ENCODE measurements at places on chromosomes 3 and 15.

GRCh38 chr3:36444909-36445308, 64.6 kb downstream of the STAC start:
- DNase-seq = no peak

- DNase-seq = no peak
Measured at GRCh38 chr15:58306591-58307312, 125.0 kb upstream of the LIPC start.

GRCh38 chr3:94587291-94587690, 524.4 kb downstream of the NSUN3 start:
- no peak for DNase-seq

DNA sequence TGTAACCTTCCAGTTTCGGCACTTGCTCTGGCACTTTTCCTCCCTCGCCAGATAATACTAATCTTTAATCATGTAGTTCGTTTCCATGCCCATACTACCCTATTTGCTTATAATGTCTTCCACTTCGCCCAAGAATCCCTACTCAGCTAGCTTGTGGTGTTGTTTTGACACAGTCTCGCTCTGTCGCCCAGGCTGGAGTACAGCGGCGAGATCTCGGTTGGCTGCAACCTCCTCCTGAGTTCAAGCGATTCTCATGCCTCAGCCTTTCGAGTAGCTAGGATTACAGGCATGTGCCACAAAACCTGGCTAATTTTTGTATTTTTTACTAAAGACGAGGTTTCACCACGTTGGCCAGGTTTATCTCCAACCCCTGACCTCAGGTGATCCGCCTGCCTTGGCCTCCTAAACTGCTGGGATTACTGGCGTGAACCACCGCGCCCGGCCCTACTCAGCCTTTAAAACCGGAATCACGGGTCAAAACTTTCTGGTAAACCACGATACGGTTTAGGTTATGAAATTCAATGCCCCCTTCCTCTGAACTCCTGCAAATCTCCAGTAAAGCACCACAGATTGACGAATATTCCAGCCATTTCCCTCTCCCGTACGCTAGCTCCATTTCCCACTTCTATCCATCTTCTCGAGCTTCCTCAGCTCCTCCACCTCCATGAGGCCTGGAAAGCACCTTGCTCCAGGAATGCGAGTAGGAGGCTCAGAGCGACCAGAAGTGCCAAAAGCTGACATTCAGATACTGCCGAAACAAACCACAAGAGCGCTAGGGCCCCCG, 878 bp upstream of the RAD51 start:
- DNase-seq = no peak
